Suppressor macrophage (primary cell): ENCODE measurements at places on chromosomes 2 and 18.

DNA sequence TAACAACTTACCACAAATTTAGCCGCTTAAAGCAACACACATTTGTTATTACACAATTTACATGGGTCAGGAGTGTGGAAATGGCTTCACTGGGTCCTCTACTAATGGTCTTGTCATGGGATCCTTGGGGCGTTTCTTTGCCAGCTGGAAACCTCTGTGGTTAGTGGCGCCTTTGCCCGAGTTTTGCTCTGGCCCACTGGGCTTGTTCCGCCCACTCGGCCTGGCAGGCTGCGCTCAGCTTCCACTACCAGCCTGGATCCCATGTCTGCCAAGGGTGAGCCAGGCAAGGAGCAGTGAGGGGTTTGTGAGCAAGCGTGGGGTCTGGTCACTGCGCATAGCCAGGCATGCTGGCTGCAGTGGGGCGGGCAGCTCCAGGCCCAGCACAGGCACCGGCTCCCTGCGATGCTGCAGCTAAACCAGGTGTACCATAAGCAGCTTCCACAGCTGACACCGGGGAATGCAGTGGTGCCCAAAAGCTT lies 16.2 kb upstream of the MBD2 start:
- peak; percentile 94 for DNase-seq

DNA sequence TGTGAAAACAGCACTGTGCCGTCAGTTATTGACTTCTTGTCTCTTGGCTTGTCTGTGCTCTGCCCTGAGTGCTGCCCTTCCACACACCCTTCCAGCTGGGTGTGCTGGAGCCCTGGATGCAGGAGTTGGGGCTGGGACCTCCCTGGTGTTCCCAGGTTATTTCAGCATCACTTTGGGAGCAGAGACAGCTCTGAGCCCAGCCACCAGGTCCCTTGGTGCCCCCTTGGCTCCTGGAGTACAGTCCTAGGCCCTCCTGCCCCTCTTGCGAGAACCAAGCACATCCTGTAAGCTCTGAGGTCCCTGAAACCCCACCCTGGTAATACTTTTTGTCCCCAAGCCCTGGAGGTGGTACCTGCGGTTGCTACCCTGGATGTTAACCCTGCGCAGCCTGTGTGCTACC lies 24.3 kb downstream of the BOK start:
- no peak for DNase-seq

GRCh38 chr2:191051825-191052778 lies 38.1 kb upstream of the STAT1 start:
- DNase-seq: peak; percentile 43

- no peak for DNase-seq
These were observed 67.5 kb downstream of the TANC1 start for GRCh38 chr2:159035790-159036411.

- DNase-seq: no peak
These were observed 28.6 kb upstream of the VWC2L start for GRCh38 chr2:214382229-214382628.

GRCh38 chr2:12665334-12665733 lies 51.4 kb upstream of the TRIB2 start:
- DNase-seq: no peak

GRCh38 chr18:62751341-62751821 lies 36.0 kb downstream of the PHLPP1 start:
- DNase-seq: no peak

DNA sequence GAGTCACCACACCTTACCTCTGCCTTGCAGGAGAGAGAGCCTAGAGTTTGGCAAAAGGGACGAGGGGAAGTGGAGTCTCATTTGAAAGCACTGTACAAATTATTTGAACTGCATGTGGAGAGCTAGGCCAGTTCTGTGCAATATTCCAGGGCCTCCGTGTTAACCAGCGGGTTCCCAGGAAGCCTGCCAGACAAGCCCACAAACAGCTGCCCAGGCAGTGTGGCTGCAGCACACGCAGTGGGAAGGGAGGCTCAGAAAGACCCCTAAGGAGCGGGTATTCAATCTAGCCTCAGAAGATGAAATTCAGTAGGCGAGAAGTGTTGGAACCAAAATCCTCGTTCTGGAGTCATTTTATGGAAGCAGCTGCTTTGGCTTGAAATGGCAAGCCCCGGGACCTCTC lies 30.7 kb downstream of the CNGA3 start:
- DNase-seq: no peak

DNA sequence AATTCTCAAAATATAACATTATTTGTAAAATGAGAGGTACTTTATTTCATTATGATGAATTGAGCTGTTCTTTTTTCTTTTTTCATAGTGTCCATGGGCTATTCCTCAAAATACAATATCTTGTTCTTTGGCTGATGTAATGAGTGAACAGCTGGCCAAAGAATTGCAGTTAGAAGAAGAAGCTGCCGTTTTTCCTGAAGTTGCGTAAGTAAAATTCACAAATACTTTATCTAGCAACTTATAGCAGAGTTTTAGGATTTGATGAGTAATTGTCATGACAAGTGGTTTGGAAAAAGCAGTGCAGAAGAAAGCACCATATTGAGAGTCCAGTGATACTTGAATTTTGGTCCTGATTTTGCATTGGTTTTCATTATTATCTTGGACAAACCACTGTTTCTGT lies 9.8 kb downstream of the RIOK3 start:
- peak; percentile 10 for DNase-seq

GRCh38 chr2:187174582-187174981 lies 273.5 kb downstream of the CALCRL start:
- no peak for DNase-seq

DNA sequence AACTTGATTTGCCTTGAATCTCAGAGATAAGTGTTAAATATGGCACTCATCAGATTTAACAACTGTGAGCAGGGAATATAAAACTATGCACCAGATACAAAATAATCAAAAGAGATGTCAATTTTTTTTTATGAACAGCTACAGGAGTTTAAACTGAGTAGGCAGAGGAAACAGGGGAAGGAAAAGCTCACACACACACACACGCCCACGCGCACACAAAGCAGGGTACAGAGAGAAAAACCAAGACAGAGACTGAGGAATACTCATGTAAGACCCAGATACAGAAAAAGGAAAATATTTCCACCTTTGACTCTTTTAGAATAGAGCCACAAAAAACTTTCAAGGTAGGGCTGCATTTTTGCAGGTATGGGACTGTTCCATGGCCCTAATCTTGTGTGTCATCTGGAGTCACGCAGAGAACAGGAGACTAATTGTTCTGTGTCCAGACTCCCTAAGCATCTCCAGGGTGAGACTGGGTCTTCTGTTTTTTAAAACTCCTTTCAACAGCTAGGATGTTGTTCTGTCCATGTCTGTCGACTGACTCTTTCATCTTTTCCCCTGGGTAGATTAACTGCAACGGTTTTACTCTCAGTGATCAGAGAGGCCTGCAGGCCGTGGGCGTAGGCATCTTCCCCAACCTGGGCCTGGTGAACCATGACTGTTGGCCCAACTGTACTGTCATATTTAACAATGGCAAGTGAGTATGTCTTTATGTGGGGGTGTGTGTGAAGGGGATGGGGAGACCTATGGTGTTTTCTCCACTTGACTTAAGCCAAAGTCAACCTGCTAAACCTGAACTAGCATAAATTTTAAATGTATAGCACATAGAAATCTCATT lies 23.0 kb downstream of the SMYD1 start:
- peak; percentile 33 for DNase-seq

- no peak for DNase-seq
These were observed 58.4 kb downstream of the SPIRE1 start for GRCh38 chr18:12599543-12599942.

GRCh38 chr2:30448308-30448707 lies 1.3 kb downstream of the LCLAT1 start:
- DNase-seq: no peak

GRCh38 chr18:23584019-23584983 lies 2.0 kb downstream of the NPC1 start:
- peak; percentile 66 for DNase-seq

- no peak for DNase-seq
These were observed 28.6 kb downstream of the LRATD1 start for GRCh38 chr2:14661163-14661562.

GRCh38 chr2:191983186-191983585 lies 136.3 kb upstream of the CAVIN2 start:
- no peak for DNase-seq

- peak; percentile 94 for DNase-seq
These were observed 125.7 kb downstream of the HDAC4 start for GRCh38 chr2:239275044-239275685.

DNA sequence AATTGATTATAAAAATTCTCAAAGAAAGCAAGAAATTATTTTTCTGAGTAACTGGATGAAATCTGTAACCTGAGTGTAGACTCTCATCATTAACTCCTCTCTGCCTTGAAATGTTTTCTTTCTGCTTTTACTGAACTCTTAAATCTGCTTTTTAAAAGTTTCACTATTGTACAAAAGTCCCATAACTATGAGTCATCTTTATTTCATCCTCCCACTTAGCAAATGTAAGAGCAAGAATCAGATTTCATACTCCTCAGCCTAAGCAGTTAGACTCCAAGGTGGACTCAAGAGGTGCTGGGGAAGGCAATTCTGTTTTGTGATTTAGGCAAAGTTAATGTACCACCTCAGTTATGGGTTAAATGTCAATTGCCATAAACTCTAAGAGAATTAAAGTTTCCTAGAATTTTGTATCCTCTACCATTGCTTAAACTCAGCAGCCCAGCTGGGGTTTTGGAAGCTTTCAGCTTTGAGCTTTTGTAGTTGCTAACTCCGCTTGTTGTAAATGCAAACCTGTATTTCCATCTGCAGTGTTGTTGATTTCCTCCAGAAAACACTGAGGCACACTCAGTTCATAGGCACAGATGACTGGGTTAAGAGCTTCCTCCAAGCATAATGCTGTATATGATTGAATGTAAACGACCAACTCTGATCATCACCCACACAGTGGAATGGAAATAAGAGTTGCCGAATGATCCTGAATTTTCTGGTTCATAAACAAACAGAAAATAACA lies 268.8 kb downstream of the ARHGAP15 start:
- no peak for DNase-seq

GRCh38 chr2:178241844-178242551 lies 47.7 kb downstream of the OSBPL6 start:
- DNase-seq: peak; percentile 47

DNA sequence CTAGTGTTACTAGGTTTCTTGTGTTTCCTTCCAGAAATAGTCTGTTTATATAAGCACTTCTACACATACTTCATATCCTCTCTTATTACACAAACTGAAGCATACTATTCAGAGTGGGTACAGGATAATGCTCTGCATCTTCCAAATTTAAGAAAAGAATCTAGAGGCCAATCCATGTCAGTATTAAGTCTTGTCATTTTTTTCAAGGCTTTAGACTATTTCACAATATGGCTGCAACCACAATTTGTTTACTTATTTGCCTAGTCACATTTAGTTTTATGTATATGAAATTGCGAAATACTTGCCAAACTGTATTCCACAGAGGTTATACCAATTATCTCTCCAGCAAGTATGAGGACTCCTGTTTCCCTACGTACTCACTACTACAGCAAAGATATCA lies 27.9 kb downstream of the IWS1 start:
- DNase-seq: no peak

DNA sequence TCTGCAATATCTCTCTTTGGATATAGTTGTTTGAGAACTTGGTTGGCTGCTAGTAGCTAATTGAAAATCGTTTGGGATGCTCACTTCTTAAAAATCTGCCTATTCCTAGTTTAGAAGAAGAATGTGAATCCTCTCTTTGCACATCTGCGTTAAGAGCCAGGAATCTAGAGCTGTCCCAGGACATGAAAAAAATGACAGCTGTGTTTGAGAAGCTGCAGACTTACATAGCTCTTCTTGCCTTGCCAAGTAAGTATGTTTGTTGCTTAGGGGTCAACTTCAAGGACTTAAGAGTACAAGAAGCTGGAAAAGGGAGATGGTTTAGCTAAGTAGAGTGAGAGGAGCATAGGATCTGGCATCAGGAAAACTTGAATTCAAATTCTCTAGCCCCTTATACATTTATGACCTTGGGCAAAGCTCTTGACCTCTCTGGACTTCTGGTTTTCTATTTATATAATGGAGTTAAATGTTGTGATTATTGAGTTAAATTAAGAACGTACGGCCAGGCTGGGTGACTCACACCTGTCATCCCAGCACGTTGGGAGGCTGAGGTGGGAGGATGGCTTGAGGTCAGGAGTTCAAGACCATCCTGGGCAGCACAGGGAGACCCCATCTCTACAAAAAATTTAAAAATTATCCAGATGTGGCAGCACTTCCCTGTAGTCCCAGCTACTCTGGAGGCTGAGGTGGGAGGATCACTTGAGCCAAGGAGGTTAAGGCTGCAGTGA lies 55.2 kb upstream of the STON1 start:
- no peak for DNase-seq

- DNase-seq: no peak
These were observed 52.6 kb downstream of the BCL11A start for GRCh38 chr2:60500861-60501260.
